ENCODE measurements at places on chromosomes 12 and 14.
A peak's percentile ranks its signal among the peaks of the same experiment; 100 is the strongest.

DNA sequence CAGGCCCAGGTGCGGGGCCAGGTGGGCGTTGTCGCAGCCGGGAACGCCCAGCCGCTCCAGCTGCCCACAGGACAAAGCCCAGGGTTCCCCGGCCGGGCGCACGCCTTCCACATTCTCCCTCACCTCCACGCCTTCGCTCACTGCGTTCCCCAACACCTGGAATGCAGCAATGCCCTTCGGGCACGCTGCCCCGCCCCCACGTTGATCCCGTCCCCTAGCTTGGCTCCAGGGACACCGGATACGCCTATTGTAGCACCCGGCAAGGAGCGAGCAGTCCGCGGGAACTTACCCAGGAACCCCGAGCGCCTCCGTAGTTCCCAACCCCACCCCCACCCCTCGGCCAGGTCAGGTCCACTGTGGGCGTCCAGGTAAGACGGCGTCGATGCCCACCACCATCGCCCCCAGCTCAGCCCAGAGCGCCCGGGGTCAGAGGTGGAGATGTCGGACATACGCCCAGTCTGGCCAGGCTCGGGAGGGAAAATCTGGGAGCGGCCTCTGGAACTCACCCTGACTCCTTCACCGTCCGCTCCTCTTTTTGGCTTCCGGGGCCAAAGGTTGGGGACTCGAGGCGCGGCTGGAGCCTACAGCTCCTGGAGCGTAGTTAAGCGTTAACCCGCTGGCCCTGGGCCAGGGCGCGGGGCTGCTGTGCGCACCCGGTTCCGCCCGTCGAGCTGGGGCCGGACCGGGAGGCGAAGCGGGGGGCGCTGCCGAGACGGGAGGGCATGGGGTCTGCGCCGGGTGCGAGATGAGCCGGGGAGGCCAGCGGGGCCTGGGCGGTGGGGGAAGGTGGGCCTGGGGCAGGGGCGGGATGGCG is 594 bp upstream of the CEP170B start:
- DNase-seq = no peak

GRCh38 chr14:65622703-65623102 is 210.2 kb downstream of the FUT8 start:
- no peak for DNase-seq

- no peak for DNase-seq
These were observed 387.5 kb downstream of the BCAT1 start for GRCh38 chr12:24561411-24561871.

GRCh38 chr12:104571328-104571727 is 114.6 kb downstream of the CHST11 start:
- no peak for DNase-seq

DNA sequence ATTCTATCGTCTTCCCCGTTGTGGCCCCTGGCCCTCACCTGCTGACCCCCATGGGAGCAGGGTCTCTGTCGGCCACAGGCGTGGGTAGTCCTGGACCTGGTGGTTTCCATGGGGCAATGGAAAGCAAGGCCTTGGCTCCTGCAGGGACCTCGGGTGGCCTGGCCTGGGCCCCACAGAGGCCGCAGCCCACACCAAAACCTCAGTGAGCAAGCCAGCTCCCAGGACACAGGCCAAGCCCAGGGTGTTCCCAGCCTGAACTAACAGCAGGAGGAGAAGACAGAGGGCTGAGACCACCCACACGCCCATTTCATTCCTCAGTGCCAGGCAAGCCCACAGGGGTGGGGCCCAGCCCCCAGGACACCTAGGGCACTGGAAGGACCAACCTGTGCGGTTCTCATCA is 16.9 kb downstream of the ABCB9 start:
- DNase-seq = peak; percentile 7

DNA sequence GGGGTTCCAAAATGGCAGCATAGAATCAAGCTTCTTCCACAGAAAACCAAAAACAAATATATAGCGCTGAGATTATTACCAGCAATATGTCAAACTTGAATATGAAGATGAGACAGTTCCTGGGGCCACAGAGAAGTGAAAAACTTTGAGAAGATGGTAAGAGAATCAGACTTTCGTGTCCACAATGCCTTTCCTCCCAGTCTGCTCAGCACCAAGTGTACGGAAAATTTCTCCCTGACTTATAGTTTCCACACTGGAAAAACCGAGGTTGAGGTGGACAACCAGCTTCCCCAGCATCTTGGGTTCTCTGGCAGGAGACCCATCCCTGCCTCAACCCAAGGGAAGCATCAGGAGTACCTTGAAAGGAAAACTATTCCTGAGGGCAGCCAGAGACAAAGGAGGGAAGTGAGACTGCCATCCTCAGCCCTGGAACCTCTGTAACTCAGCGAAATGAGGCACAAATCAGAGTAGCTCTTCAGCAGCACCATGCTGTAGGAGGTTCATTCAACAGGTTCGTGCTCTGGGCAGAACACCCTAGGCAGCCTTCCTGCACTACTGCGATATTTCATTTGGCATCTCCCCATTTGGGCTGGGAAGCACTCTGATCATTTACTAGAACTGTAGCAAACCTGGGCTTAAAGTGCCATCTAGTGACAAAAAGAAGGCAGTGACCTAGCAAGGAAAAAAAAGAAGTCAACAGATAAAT is 52.4 kb upstream of the CAPRIN2 start:
- DNase-seq = no peak

- DNase-seq = no peak
These were observed 30.4 kb downstream of the RAP1B start for GRCh38 chr12:68641138-68641537.

DNA sequence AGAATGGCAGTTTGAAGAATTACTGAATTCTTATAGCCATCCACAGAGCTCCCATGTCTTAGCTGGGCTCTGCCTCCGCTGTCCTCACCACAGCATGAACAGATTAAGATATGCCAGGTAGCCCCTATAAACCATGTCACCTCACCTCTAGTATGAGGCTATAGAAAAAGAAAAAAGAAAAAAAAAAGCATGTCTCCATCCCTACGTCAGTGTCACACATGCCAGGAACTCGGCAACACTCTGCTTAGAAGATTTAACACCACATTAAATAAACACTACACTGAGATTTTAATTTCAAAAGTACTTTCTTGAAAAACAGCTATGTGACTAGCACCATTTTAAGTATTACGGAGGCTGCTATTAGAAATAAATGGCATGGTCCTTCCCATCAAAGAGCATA is 149.4 kb downstream of the CAPZA3 start:
- no peak for DNase-seq

- DNase-seq = no peak
These were observed 10.0 kb downstream of the DDX51 start for GRCh38 chr12:132133952-132134652.

GRCh38 chr12:67754933-67755697 is 106.6 kb downstream of the DYRK2 start:
- no peak for DNase-seq

Measured in hypothalamus (tissue), 51 donors.